ENCODE measurements at places on chromosomes 16 and 17.

GRCh38 chr16:84308120-84308519 is 13.4 kb downstream of the WFDC1 start:
- no peak for DNase-seq

DNA sequence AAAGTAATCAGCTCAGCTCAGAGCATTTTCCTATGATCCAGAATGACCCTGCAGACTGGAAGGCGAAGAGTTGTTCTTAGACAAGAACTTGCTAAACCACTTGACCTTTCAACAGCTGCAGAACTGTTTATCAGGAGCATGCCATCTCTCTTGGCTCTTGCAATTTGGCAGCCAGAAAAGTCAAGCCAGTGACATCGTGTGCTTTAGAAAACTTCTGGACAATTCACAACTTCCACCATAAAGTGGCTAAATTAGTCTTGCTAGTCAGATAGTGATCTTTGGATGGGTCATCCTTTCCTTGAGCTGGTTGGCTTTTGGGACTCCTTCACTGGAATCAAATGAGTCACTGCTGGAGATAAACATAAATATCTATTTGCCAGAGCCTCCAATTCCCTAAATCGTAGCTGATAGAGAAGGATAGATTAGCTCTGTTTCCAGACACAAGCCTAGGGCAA is 146.5 kb downstream of the MAP2K6 start:
- DNase-seq, result no peak

DNA sequence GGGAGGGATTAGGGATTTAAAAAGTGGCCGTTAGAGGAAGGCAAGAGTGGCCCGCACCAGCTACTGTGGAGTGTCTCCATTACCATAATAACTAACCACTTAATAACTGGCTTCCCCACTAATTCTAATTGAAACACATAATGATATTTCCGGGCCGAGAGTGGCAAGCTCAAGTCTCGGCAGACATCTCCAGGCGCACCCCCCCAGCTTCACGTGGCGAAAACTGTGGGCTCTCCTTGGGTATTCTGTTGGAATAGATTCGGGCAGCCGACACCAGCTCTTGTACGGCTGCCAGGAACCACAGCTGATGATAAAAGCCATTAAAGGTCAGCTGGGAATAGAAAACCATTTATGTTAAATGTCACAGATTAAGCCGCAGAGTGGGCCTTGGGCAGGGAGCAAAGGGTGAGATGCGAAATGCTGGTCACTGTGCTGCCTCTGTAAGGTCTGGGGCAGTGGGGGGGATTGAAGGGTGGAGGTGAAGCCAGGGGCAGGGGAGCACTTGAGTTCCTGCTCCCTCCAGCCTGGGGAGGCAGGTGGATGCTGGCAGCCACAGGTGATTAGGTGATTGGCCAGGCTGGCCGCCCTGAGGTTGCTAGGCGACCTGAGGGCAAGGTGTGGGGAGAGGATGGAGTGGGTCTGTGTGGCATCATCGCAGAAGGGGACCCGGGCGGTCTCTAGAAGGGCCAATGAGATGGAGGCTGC is 115.6 kb upstream of the SDK2 start:
- no peak for DNase-seq

GRCh38 chr16:14155572-14156190 is 84.6 kb downstream of the MRTFB start:
- no peak for DNase-seq

- no peak for DNase-seq
These were observed 32.4 kb downstream of the ADGRG5 start for GRCh38 chr16:57574646-57575467.

- DNase-seq, result peak; percentile 61
These were observed 1.5 kb downstream of the COL1A1 start for GRCh38 chr17:50199803-50200456.

GRCh38 chr16:82991966-82992675 is 365.4 kb downstream of the CDH13 start:
- no peak for DNase-seq

GRCh38 chr16:2438121-2438520 is 8.9 kb downstream of the CCNF start:
- DNase-seq, result no peak

- no peak for DNase-seq
These were observed 162.0 kb downstream of the NTN1 start for GRCh38 chr17:9183306-9183705.

GRCh38 chr17:43418441-43419374 is 19.9 kb downstream of the ARL4D start:
- no peak for DNase-seq

DNA sequence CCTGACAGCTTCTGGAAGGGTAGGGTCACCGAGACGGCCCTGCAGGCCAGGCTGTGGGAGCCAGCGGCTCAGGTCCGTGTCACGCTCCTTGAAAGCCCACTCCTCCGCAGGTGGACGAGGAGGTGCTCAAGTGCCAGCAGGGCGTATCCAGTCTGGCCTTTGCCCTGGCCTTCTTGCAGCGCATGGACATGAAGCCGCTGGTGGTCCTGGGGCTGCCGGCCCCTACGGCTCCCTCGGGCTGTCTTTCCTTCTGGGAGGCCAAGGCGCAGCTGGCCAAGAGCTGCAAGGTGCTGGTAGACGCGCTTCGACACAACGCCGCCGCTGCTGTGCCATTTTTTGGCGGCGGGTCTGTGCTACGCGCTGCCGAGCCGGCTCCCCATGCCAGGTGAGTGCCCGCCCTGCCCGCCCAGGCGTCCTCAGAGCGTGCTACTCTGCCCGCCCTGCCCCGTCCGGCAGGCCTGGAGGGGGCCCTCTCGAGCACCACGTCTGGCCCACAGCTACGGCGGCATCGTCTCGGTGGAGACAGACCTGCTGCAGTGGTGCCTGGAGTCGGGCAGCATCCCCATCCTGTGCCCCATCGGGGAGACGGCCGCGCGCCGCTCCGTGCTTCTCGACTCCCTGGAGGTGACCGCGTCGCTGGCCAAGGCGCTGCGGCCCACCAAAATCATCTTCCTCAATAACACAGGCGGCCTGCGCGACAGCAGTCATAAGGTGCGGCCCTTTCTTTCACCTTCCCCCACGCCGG is 1.3 kb downstream of the NAGS start:
- peak; percentile 26 for DNase-seq

GRCh38 chr16:11681976-11682654 is 13.9 kb downstream of the SNN start:
- no peak for DNase-seq

DNA sequence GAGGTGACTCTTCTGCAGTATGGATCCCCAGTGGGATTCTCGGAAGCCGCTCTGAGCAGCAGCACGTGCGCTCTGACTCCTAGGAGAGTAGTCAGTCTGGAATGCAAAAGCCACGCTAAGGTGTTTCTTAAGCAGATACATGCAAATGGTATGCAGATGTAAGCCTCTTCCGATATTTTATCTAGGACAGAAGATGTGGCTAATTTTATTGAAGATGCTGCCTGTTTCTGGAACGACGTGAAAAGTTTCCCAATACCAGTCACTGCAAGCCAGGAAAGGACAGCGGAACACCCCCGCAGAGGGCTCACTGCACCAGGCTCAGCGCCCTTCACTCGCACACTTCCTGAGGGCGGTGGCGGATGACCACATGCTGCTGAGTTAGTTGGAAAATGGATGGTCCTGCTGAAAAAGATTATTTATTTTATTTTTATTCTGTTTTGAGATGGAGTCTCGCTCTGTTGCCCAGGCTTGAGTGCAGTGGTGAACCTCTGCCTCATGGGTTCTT is 10.1 kb downstream of the FADS6 start:
- no peak for DNase-seq

GRCh38 chr17:10061111-10061845 is 137.1 kb downstream of the GAS7 start:
- no peak for DNase-seq

GRCh38 chr17:38405654-38406053 is 22.6 kb upstream of the ARHGAP23 start:
- DNase-seq, result no peak

GRCh38 chr17:75848523-75849278 is 4.5 kb upstream of the UNC13D start:
- peak; percentile 87 for DNase-seq

DNA sequence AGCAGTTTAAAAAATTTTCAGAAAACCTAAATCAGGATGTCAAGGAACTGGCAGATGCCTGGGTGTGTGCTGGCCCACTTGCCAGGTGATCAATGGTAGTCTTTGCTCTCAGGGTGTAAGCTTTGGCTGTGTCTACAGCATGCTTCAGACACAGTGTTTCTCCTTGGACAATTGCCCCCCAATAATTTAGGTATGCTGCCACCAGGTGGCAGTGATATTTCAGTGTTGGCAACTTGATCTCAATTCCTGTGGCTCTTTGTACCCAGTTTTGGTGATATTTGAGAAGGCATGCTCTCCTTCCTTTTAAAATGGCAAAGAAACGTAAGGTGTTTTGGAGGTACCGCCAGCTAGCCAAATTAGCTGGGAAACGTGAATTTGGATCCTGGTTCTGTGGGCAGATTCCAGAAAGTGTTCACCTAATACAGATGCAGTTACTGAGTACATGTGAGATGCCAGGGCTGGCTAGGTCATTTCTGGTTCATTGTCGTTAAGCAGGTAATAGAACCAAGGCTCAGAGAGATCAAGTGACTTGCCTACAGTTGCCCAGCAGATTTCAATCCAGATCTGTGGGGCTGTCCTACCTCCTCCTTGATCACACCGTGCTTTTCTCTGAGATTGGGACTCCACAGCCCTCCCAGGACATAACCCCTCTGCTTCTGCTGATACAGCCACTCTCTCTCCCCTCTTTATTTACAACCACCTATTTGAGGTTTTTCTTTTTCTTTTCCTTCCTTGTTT is 155.6 kb upstream of the PLCG2 start:
- DNase-seq, result peak; percentile 65

DNA sequence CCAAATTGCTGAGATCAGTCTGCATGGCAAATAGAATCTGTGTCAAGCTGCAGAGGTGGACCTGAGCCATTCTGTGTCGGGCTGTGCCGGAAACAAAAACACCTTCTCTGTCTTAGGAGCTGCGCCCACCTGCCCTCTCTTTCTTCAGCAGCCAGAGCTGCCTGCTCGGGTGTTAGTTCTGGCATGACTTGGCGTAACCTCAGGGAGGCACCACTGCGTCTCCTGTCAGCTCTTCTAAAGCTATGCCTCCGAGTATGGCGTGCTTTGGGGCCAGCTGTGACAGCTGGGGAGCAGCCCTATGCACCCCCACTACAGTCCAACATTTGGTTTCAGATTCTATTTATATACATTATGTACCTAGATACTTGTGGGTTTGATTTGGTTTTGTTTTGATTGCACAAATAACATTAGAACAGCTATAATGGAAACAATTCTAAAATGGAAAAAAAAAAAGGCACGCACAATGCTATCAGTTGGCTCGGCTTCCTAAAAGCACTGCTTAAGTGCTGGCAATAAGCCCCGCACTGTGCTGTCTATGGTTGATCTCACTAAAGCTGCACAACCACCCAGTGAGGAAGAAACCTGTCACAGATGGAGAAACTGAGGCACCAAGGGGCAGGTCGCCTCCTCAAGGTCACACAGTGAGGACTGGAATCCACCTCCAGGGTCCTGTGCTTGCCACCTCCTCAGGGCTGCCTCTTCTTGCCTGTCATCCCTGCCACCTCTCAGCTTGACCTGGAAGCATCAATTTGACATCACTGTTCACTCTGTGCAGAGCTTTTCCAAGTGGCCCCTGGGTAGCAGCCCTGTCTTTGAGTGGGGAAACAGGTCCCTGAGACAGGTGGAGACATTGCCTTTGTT is 18.7 kb upstream of the ADGRG1 start:
- peak; percentile 85 for DNase-seq

DNA sequence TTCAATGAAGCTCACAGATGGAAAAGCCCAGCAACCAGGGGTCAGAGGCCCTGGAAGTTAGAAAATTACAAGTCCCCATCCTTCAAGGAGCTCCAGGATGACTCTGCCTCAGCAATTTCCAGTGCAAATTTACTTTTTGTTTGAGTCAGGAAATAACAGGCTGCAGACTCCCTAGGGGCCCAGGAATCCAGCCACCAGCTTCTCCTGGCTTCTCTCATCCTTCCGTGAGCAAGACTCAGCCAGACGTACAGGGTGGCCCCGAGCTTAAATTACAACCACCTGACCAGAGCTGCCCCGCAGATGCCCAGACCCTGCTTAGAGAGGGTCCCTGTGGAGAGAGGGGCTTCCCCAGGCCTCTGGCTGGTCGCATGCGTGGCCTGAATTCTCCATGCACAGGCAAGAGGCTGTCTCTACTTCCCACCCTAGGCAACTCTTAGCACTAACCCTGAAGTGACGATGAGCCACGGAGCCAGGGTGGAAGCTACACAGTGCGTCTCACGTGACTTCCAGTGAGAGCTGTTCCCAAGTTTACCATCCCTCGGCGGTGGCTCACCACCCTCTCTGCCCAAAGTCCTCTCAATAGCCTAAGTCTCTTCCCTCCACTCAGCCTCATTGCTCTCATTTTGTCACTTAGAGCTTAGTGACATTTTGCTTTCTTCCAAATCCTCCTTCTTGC is 27.1 kb downstream of the GPR142 start:
- DNase-seq, result no peak

GRCh38 chr17:50348522-50349242 is 2.8 kb downstream of the XYLT2 start:
- DNase-seq, result no peak

DNA sequence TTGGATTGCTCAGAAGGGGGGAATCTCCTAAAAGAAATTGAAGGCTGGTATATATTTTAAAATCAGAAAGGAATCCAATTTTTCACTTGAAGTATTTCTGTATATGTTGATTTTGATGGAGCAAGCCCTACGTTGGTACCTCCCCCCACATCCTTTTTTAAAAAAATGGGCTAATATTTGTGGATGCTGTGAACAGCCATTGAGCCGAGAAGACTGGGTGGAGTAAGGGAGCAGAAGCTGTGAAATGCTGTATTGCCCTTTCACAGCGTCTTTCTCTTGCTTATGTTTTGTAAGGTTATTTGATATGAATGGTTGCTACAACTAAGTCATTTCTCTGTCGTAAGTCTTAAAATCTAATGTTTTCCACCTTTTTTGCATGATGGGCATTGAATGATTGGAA is 2.3 kb downstream of the PAFAH1B1 start:
- DNase-seq, result no peak

- DNase-seq, result no peak
These were observed 3.5 kb upstream of the MRPL38 start for GRCh38 chr17:75908201-75908600.

DNA sequence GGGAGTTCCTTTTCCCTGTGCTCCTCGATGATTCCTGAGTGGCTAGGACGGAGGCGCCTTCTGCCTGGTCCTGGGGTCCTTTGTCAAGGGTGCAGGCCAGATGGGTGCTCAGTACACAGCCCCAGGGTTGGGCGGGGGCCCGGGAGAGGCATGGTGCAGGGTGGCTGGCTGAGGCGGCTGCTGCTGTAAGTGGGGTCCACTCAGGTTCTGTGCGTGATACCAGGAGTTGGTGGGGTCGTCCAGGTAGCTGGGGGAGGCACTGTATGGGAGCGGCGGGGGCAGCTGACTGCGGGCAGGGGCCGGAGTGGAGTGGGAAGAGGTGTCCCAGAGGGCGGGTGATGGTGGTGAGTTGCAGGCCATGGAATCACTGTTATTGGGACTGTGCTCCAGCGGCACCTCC is 3.6 kb downstream of the DLX3 start:
- DNase-seq, result no peak

DNA sequence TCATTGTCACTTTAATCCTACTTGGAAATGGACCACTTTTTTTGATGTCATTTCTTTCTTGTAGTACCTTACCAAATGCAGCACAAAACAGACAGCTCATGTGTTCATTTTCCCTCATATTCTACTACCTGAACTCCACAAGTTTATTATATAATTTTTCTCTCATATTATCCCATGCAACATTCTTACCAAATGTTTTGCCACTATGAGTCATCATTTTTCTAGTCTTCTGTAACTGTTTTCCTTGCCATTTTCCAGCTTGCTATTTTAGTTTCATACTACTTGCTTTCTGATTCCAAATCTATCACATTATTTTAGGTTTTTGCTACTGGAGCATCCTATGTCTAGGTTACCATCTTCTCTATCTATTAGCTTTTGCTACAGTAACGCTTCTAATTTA is 332.7 kb downstream of the ZFHX3 start:
- no peak for DNase-seq

GRCh38 chr16:49776085-49776595 is 79.8 kb downstream of the ZNF423 start:
- no peak for DNase-seq
